ENCODE measurements at places on chromosomes 1 and 21. TPM values are rescaled to one million over a fixed set of nuclear protein-coding genes. Genes with fewer than 3 reads are reported as not detected.

- DNase-seq: no peak
These were observed 62.7 kb downstream of the GPATCH2 start for GRCh38 chr1:217568200-217568599.

GRCh38 chr1:2968471-2968881 is 52.8 kb upstream of the ACTRT2 start:
- DNase-seq: no peak

- DNase-seq: no peak
These were observed 66.9 kb downstream of the HSD3B1 start for GRCh38 chr1:119573886-119574285.

Gene IL22RA1
- total RNA-seq: 15.5 TPM

- DNase-seq: peak; percentile 69
These were observed 68.9 kb downstream of the TENT5C start for GRCh38 chr1:117674521-117675400.

Gene NHLH1
- 0.12 TPM for total RNA-seq

Gene HES3
- total RNA-seq: not detected

- DNase-seq: no peak
These were observed 8.0 kb upstream of the LEPR start for GRCh38 chr1:65412256-65412983.

Gene CDK18
- total RNA-seq: 27.9 TPM

DNA sequence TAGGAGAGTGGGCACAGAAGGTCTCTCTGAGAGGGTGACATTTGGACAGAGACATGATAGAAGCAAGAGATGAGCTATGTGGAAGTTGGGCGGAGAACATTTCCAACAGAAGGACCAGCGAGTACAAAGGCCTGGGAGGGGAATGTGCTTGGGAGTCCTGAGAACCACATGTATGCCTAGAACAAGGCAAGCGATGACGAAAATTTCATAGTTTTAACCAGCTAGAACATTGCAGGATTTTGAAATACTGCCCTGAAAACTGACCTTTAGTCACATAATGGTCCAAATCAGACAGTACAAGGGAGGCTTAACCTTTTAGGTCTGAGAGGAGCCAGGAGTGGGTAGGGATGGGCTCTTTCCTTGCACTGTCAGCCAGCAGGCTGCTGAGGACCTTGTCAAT is 68.0 kb downstream of the MRPS6 start:
- DNase-seq: no peak

DNA sequence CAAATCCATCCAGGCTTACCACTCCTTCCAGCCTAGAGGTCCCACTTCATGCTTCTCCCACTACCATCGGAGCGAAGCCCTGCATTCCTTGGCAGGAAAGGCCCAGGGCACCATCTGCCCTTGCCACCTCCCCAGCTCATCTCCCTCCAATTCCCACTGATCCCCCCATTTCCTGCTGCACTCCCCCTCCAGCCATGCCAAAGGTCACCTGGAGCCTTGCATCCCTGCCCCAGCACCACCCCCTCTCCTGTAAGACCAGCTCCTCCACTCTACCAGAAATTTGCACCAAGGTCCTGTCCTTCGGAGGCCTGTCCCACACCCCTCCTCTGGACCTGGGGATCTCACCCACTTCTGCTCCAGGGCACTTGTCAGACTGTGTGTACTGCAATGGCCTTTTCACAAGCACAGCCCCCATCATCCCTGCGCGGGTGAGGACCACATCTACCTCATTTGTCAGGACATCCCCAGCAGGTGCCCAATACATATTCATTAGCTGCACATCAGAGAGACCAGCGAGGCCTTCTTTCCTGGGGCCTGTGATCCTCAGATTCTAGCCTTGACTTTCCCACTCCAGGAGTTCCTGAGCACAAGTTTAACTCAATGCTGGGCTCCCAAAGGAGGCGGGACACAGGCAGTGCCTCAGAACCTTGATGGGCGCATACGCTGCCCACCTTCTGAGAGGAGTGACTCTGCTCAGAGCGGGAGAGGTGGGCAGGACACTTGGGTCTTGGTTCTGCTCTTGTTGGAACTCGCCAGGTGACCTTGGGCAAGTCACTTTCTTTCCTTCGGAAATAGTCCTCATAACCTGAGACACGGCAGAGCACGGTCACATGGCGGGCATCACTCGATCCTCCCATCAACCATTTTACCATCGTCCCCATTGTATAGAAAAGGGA is 49.9 kb upstream of the EDN2 start:
- DNase-seq: no peak

DNA sequence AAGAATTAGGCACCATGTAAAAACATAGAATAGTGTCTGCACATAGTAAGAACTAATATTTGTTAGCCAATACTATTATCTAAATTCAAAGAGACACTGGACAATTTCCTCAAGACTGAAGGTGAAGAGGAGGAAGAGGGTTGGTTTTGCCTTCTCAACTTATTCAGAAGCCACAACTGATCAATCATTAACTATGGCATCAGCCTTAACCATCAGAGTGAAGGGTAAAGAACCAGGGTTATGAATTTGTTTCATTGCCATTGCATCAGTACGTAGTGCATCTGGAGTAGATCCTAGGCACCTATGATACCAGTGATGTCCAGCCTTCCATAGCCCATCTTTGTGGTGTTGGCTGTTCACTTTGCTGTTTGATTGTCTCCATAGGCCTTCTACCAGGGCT is 421.7 kb upstream of the DEPDC1 start:
- DNase-seq: no peak

Gene OR2L13
- total RNA-seq: not detected

DNA sequence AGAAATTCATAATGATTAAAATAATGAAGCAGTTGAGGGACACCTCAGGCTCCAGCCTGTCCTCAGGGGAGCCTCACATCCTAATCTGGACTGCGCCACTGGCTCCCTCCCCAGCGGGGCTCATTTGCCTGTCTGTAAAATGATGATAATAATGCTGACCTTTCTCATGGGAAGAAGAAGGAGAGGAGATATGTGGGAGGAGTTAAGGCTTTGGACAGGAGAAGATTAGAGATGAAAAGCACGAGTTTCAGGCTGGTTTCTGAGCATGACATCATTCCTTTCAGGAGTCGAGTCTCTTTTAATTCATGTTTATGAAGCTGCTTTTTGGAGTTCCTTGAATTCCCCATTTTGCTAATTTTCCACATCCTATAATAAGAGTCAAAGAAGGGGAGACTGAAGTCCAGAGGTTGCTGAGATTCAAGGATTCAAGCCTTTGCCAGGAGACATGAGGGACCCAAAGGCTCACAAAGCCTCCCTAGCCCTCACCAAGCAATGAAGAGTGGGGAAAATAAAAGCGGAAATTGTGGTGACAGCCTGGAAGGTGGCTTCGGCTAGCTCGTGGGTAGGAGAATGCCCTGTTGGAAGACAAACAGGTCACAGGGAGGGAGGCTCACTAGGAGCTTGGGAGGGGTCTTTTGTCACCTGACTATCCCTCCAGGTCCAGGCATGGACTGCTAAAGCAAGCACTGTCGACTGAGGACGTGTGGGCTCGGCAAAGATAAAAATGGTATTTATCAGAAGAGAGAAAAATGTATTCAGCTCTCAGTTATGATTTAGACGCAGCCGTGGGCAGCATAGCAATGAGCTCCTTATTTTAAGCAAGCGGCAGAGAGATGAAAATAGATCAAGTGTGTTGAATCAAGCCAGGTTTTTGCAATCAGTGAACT is 27.5 kb upstream of the STMN1 start:
- no peak for DNase-seq

Gene SPATA17
- 0.45 TPM for total RNA-seq

DNA sequence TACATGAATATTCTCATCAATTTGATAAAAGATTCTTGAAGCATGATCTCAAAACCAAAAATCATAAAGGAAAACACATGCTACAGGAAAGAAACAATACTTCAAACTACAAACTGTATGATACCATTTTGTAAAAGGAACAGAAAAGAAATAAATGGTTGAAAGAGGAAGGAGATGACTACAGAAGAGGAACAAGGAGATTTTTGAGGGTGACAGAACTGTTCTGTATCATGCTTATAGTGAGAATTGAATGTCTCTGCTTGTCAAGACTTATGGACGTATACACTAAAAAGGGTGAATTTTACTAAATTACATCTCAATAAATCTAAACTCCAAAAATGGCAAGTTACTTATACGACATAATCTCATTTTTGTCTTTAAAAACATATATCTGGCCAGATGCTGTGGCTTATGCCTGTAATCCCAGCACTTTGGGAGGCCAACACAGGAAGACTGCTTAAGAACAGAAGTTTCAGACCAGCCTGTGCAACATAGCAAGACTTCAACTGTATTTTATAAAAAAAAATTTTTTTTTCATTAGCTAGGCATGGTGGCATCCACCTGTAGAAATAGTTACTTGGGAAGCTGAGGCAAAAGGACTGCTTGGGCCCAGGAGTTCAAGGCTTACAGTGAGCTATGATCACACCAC is 125.4 kb downstream of the EIF4G3 start:
- DNase-seq: no peak

DNA sequence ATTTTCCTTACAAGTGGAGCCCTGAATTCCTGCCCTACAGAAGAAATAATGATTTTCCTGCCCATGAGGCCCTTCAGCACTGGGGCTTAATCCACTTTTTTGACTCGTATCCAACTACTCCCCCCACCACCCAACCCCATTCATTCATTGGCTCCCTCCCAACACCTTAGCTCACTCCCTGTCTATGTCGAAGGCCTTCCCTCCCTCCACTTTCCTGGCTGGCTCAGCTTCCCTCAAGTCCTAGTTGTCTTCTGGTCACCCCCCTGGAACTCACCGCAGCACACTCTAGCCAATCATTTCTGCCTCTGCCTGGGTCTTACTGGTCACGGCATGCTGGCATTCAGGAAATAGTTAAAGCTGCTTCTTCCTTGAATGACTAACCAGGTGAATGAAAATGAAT is 118.9 kb downstream of the PGBD5 start:
- no peak for DNase-seq

DNA sequence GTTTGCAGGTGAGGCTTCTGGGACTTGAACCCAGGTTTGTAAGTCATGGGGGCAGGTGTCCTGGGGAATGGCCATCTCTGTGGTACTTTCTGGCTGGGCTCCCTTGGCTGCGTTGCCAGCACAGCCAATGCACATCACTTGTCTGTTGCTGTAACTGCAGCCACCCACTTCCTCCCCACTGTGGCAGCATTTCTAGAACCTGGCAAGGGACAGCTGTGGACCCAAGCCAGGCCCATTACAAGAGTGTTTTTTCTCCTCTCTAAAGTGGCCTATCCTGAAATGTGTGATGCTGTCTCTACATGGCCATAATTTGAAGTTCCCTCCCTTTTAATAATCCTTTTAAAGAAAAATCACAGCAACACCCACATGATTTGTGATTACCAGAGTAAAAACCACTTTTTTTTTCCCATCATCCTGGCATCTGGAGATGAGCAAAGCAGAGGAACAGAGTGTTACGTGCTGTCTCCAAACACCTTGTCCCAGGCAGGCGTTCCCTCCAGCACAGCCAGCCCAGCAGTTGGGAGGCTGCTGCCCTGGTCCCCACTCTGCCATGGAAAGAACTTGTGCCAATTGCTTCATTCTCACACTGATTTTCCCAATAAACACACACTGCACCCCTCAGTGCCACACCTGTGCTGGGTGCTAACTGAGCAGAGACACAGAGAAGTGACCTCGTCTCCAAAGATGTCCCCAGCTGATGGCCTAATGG is 360.6 kb upstream of the USP24 start:
- DNase-seq: peak; percentile 34

Gene PTPRU
- total RNA-seq: 4.8 TPM

Gene CATSPERE
- 0.22 TPM for total RNA-seq

GRCh38 chr21:42685036-42685435 is 31.6 kb downstream of the PDE9A start:
- no peak for DNase-seq

Gene COL9A2
- 6.5 TPM for total RNA-seq

DNA sequence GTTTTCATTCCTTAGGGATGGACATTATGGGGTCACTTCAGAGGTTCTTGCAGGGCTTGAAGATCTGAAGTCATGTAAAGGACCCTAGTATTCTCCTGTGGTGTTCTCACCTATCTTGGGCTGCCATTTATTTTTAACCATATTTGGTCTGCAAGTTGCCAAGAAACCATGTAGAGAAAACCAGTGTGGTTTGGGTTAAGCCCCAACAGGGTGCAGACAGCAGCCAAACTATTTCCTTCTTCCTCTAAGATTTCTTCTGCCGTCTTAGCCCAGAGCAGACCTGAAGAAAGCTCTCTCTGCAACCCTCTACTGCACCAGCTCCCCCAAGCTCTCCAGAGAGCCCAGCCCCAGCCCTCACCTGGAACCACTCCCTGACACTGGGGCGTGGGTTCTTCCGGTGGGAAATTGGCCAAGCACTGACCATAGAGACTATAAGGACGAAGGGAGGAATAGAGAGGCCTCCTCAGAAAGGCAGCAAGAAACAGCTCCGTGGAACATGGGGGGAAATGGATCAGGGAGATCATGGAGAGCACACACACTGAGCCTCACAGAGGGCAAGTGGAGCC is 136.6 kb downstream of the SYF2 start:
- DNase-seq: no peak

GRCh38 chr1:72827278-72827677 is 544.9 kb upstream of the NEGR1 start:
- no peak for DNase-seq

- peak; percentile 68 for DNase-seq
These were observed 565 bp downstream of the WLS start for GRCh38 chr1:68231627-68232288.

Gene FCGR3A
- total RNA-seq: 10.1 TPM

DNA sequence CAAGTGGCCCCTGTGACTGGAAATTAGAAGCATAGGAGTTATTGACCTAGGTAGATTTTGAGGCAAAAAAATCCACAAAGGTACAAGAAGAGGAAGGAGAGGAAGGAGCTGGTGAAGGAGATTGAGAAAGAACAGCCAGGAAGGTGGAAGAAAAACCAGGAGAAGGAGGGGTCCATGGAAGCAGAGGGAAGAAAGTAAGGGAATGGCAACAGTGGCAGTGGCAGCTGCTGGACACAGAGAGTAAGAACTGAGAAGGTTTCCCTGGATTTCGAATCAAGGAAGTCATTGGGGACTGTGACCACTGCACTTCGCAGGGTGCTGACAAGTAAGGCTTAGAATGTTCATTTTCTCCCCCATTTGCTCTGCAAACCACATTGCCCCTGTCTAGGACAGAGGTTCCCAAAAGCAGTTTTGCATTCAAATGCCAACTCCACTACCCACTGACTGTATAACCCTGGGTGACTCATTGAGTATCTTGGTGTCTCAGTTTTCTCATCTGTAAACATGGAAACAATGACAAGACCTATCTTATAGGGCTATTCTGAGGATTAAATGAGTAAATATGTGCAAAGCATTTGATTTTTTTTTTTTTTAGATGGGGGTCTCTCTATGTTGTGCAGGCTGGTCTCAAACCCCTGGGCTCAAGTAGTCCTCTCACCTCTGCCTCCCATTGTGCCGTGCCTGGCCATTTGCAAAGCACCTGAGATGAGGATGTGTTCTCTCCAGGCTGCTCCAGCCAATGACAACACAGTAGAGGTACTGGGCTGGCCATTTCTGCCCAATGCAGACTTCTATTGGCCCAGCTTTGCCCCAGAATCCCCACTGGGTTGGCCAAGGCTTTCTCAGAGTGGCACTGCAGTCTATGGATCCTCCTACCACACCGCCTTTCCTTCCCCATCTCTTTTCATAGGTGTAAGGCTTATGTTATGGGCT is 9.3 kb upstream of the CAPN2 start:
- DNase-seq: no peak

Data from colonic mucosa (tissue), 4 donors.